ENCODE measurements at places on chromosomes 7 and 10.

GRCh38 chr10:75410132-75411005 lies 8.8 kb upstream of the ZNF503 start:
- DNase-seq, result peak; percentile 52

GRCh38 chr10:58531084-58531695 lies 18.5 kb downstream of the BICC1 start:
- no peak for DNase-seq

- no peak for DNase-seq
Measured at GRCh38 chr7:137882806-137883205, 36.0 kb upstream of the DGKI start.

GRCh38 chr7:37320140-37320847 lies 128.4 kb downstream of the ELMO1 start:
- DNase-seq, result no peak

GRCh38 chr10:127148933-127149220 lies 47.5 kb downstream of the INSYN2A start:
- DNase-seq, result no peak

DNA sequence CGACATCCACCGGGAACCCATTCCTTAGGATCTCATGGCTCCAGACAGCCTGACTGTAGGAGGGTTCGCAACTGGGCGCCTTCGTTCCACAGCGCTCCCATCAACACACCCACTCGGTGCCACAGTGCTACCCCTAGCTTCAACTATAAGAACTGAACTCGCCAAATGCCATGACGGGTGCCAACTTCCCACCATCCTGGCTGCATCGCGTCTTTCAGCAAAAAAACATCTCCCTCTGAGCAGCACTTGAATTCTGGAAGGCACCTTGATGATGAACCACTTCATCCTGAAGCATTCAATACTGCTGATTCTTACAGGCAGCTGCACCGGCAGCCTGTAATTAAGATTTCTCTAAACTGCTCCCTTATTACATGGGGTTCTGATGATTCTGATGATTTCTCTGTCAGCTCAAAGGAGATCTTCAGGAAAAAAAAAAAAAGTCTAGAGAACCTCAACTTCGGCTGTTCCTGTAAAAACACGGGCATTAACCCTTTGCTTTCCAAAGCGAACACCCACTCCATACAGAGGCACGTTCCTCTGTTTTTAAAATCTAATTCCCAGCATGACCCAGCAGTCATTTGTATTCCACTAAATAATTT lies 1.3 kb downstream of the CYTH3 start:
- DNase-seq, result no peak

GRCh38 chr10:63464402-63465292 lies 1.1 kb downstream of the JMJD1C start:
- no peak for DNase-seq

GRCh38 chr10:109835257-109835656 lies 88.1 kb downstream of the XPNPEP1 start:
- no peak for DNase-seq

DNA sequence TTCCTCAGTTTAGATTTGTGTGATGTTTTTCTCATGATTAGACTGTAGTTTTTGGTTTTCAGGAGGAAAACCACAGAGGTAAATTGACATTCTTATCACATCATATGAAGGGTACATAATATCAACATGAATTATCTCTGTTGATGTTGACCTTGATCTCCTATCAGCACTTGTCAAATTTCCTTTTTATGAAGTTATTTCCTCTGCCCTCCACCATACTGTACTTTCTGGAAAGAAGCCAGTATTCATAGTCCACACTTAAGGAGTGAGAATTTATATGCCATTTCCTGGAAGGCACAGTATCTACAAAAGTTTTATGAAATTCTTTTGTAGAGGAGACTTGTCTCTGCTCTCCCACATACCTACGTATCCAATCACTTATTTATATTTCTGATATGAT lies 807.2 kb upstream of the MBL2 start:
- DNase-seq, result no peak

DNA sequence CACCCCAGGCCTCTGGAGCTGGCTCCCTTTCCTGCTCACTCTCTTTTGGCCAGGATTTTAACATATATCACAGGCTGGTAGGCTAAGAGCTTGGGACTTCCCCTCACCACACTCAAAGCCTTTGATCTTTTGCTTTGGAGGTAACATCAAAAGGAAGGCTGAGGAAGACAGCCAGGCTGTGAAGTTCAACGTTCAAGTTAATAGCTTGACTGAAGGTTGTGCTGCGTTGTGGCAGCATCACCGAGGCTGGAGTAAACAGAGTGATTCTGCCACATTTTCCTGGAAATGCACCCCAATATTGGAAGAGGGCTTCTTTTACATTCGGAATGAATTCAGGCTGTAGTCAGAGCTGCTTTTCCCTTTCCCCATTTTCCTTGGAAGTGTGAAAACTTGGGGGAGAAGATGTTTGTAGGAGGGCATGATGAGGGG lies 57.3 kb downstream of the TCF7L2 start:
- no peak for DNase-seq

DNA sequence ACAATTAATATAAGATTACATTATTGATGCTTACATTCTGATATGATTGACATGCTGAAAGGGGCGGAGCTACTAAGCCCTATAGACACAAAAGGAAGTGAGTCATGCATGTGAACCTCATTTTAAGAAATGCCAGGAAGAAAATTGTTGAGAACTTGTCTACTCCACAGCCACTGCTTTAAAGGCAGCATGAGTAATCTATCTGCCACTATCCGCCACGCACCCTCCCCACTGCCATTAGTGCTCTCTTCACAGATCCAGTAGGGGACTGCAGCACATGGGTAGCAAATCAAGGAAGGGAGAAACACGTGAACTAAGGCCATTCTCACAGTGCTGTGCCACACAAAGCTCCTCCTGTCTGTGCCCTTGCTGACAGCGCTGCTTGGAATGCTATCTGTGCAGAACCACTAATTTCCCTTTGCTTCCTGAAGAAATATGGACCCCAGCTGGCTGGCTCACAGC lies 524.8 kb downstream of the GRM8 start:
- no peak for DNase-seq

GRCh38 chr10:44311563-44312051 lies 73.3 kb downstream of the CXCL12 start:
- DNase-seq, result peak; percentile 55

- DNase-seq, result no peak
Measured at GRCh38 chr10:61779276-61779675, 116.5 kb downstream of the CABCOCO1 start.

GRCh38 chr7:6480323-6480660 lies 32.5 kb upstream of the DAGLB start:
- DNase-seq, result no peak

DNA sequence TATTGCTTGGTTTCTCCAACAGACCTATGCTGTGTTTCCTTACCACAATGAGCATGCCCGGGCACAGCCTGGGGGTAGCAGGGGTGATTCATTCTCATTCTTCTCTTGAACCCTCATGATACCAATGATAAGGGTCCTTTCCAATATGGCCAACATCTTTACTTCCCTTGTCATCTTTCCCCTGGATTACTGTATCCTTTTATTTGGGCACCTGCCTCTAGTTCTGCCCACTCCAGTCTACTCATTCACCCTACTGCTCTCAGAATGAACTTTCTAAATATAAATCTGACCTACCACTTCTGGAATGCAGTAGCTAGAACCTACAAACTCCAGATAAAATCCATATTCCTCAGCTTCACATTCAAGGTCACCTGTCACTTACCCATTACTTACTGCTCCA lies 26.4 kb upstream of the ITPRID1 start:
- DNase-seq, result no peak

GRCh38 chr7:124351950-124352349 lies 319.1 kb upstream of the TMEM229A start:
- no peak for DNase-seq

- no peak for DNase-seq
Measured at GRCh38 chr7:12911053-12911452, 223.6 kb downstream of the ARL4A start.

DNA sequence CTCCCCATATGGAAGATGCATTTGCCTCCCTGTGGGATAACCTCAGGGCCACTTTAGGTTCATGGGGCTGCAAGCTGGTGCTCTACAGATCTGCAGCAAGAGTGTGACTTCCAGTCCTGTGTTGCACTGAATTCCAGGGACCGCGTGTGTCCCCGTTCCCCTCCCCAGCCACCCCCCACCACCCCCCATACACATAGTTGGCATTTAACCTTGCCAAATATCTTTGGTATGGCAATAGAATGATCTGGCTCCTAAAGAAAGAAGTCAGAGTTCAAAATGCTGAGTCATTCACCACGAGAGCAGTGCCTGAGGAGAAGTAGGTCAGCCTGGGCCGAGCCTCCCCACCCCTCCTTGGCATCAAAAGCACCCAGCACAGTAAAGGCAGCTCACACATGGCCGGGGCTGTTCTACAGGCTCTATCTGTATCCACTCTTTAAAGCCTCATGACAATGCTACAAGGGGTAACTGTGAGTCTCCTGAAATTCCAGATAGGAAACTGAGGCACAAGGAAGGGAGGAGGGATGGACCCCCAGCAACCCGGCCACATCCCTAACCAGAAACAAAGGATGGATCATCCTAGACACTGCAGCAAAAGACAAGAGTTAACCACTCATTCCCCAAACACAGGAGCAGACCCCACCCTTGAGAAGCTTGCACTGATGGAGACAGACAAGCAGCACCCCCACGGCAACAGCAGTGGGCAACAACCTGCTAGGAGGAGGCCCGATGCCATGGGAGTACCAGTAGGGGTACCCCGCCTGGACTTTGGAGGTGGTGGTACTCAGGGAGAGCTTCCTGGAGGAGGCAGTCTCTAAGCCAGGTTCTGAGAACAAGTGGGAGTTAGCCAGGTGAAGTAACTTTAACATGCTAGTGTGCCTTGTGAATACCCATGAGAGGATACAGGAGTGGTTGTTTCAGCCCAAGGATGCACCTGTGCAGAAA lies 70.3 kb upstream of the NANOS1 start:
- DNase-seq, result no peak

DNA sequence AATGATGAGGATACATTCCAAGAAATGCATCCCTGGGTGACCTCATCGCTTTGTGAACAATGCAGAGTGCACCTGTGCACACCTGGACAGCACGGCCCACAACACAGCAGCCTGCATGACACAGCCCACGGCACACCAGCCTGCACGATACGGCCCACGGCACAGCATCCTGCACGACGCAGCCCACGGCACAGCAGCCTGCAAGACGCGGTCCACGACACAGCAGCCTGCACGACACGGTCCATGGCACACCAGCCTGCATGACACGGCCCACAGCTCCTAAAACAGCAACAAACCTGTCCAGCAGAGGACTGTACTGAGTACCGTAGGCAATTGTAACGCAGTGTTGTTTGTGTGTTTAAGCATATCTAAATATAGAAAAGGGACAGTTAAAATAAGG lies 134.7 kb upstream of the PPP2R2D start:
- no peak for DNase-seq

- DNase-seq, result no peak
Measured at GRCh38 chr7:24720283-24720682, 37.0 kb downstream of the GSDME start.

DNA sequence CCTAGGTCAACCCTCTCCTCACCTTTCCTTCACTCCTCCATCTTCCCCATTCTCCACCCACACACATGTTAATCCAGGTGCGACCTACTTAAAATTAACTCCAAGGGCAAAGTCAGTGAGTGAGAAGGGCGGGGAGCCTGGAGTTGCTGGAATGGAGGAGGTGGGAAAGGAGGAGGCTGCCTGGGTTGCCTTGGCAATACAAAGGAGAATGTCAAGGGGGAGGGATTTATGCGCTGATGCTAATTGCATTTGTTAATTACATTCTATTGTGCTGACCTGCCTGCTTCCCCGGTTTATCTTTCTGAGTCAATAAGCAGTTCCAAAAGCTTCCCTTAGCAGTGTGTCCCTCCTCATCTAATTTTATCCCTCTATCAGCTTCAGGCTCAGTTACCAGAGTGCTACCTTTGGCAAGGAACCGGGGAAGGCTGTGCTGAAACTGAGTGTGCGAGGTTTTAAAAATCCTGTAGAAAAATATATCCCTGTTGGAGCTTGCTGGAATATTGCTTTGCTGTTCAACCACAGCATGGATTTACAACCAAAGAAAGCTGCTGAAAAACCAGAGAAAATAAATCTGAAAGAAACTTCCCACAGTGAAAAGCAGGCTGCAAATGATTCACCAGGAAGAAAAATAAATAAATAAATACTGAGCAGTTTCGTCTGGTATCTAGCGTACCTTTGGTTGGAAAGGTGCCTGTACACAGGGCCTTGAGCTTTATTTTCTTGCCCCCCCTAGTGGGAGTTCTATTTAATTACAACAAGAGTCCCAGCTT lies 113.2 kb upstream of the DGKB start:
- peak; percentile 74 for DNase-seq

- DNase-seq, result no peak
Measured at GRCh38 chr10:17820943-17821342, 11.8 kb downstream of the MRC1 start.

DNA sequence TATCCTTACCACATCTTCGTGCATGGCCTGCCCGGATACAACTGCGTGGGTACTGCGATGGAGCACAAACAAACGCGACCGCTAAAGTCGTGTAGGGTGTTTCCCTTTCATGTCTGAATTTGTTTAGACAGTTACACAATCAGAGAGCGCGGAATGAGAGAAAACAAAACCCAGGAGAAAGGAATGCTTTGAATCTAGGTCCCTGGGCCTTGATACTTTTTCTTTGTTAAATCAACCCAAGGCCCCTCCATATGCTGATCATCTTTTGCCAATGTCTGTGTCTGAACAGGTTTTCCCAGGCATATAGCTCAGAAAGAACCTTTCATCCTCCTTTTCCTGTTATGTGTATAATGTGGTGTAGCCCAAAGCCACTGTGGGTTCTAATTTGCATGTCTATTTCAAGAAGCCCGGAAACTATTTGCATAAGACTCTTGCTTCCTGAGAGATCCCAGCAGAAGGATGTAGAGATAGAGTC lies 145.8 kb downstream of the FRMD4A start:
- no peak for DNase-seq

GRCh38 chr7:83413831-83414230 lies 235.1 kb downstream of the SEMA3E start:
- DNase-seq, result no peak

GRCh38 chr7:946256-946996 lies 8.1 kb downstream of the ADAP1 start:
- DNase-seq, result no peak

- DNase-seq, result no peak
Measured at GRCh38 chr10:30744106-30744505, 114.6 kb upstream of the LYZL2 start.

GRCh38 chr10:76543655-76544054 lies 1094.0 kb downstream of the KCNMA1 start:
- DNase-seq, result no peak

DNA sequence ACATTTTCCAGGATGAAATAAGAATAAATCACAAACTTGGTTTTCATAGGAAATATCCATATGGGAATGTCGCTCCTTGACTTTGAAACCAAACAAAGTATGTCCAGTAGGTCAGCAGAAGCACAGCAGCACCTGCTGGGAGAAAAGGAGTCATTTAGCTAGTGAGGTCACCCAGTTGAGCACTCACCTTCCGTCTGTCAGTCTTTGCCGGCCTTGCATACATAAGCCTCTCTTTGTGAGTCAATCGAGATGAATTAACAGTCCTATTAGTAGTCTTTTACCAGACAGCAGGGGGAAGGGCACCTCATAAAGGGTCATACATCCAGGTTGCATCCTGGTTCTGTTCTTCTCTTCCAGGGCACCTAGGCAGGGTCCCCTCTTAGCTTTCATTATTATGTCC lies 232.5 kb upstream of the FZD1 start:
- no peak for DNase-seq

All from hindlimb muscle (tissue), 1 donor.